ENCODE measurements at places on chromosomes 3 and 15. TPM values are rescaled to one million over a fixed set of nuclear protein-coding genes. Genes with fewer than 3 reads are reported as not detected.

TRIP4 gene
- 8.0 TPM for total RNA-seq

LRRIQ4 gene
- total RNA-seq, result not detected

PRSS50 gene
- not detected for total RNA-seq

TMCC1 gene
- 14.1 TPM for total RNA-seq

ATP10A gene
- total RNA-seq, result 2.6 TPM

Data from subcutaneous preadipocyte (primary cell).